ENCODE measurements at places on chromosomes 3 and 15.
A peak's percentile ranks its signal among the peaks of the same experiment; 100 is the strongest.

GRCh38 chr3:32226875-32227500 is 11.5 kb upstream of the CMTM8 start:
- DNase-seq, result no peak

DNA sequence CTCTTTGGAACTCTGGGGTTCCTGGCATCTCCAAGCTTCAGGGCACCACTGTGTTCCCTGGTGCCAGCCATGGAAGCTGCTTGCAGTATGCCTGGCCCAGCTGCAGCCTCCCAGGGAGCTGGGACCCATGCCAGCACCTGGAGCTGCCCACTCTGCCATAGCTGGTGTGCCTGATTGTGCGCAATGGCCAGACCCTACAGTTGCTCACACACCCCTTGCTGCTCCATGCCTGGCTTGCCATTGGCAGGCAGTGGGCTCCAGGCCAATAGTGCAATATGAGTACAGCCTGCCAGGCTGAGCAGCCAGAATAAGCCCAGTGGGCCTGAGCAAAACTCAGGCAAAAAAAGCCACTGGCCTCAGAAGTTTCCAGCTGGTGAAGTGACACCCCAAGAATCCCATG is 43.8 kb upstream of the LRRFIP2 start:
- DNase-seq, result no peak

GRCh38 chr15:67190813-67191212 is 63.6 kb downstream of the AAGAB start:
- DNase-seq, result no peak

DNA sequence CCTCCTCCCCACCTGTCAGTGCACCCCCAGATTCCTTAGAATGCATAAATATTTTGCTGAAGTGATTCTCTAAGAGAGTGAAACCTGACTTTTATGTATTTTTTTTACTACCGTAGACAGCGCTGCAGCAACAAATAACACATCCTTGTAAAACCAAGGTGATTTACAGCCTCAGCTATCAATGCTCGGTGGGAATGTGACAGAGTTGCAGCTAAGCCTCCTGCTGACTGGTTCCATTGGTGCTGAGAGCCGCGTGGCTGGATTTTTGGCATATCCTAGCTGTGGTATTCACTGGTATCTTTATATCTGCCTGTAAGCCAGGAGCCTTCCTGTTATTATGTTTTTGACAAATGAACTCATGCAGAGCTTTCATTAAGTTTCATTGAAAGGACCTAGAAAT is 11.0 kb downstream of the FGD5 start:
- DNase-seq, result no peak

DNA sequence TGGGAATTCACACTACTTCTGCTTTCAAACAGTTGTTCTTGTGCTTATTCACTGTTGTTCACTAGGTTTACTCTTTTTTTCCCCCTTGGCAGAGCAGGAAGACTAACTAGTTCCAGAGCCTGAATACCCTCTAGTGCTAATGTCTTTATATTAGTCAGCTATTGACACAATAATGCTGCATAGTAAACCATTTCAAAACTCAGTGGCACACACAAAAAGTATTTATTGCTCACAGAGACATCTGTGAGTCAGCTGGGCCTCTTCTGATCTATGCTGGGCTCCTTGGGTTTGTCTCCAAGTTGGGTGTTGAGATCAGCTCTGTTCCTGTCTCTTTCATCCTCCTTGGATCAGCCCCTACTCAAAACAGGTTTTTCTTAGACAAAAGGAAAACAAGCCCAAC is 51.1 kb downstream of the RSRC1 start:
- no peak for DNase-seq

- no peak for DNase-seq
Measured at GRCh38 chr3:72341920-72342319, 506.3 kb downstream of the SHQ1 start.

GRCh38 chr3:156563900-156564682 is 9.2 kb upstream of the SSR3 start:
- no peak for DNase-seq

DNA sequence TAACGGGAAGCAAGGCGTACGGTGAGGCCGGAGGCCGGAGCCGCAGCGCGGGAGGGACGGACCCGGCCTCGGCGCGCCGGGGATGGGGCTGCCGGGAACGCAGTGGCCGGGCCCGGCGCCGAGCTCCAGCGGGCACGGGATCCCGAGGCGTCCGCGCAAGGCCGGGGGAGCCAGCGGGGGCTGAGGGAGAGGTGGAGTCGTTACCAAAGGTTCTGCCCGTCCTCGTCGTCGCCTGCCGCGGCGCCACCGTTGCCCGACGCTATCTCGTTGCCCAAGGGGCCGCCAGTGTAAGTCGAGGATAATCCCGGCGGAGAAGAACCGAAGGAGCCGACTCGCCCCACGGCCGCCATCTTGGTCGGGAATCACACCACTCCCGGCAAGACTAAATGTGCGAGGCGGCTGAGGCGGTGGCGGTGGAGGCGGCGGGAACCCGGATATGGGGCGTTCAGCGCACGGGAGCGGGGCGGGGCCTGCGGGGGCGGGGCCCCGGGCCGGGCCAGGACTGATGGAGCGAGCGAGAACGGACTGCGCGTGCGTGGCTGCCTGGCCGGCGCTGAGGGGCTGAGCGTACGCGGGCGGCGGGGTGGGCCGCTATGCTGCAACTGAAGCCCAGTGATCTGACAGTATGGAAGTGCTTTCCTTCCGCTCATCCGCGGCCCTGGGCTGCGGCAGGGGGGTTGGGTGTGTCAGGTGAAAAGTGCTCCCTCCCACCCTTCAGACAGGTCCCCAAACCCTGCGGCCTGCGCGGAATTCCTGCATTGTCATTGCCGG is at the start of gene DYNC1LI1:
Gene DYNC1LI1, minus strand, starts transcription at position 438 of the 771 bp plus-strand sequence. Its CDS starts 88 bp downstream, at position 350.
- DNase-seq, result peak; percentile 93

GRCh38 chr3:47228088-47228487 is 54.5 kb downstream of the KIF9 start:
- no peak for DNase-seq

- no peak for DNase-seq
Measured at GRCh38 chr3:188183452-188183851, 29.5 kb downstream of the LPP start.

DNA sequence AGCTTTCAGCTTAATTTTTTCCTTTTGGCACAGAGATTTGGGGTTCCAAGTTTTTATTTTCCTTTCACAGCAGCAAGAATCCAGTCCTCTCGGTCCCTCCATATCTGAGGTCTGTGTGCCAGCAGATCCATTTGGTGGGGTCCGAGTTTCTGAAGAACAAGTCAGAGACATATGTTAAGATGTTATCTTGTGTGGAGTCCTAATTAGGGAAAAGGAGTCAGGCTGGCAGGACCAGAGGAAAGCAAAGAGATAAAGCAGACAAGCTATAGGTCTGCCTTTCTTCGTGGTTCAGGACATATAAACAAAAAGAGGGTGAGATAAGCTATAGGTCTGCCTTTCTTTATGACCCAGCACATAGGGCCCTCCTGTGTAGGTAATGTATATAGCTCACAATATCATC is 54.9 kb downstream of the TMED3 start:
- no peak for DNase-seq

DNA sequence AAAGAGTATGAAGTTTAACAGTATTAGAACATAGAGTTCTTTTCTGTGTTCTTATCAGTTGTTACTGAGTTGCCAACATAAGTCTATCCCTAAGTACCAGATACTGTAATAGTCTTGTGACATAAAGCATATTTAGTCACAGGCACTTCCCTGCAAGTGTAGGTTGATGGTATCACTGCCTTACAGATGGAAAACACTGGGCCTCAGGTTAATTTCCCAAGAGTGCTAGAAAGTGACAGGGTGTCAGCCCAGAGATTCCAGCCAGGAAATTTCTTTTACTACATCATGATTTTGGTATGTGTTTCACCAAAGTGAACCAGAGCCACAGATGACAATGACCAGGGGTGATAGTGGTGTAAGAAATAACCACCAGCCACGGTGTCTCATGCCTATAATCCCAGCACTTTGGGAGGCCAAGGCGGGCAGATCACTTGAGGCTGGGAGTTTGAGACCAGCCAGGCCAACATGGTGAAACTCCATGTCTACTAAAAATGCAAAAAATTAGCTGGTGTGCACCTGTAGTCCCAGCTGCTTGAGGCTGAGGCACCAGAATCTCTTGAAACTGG is 3.2 kb downstream of the EIF1B start:
- DNase-seq, result peak; percentile 58

DNA sequence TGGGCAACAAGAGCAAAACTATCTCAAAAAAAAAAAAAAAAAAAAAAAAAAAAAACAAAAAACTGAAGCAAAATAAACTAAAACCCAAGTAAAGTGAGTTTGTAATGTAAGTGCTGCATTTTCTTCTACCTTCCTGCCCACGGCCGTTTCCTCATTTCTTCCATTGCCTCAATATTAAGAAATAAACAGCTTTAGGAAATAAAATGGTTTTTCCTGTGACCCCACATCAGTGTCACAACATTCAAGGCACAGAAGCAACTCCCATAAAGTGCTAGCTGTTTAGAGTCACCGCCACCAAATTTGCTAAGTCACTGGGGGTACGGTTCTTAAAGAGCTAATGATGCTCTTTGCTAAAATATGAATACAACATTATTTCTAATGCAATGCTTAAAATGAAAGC is 3.3 kb downstream of the PKM start:
- DNase-seq, result no peak

- DNase-seq, result no peak
Measured at GRCh38 chr3:117486719-117487716, 777.4 kb downstream of the TUSC7 start.

GRCh38 chr3:150830094-150830681 is 67.2 kb upstream of the SIAH2 start:
- DNase-seq, result peak; percentile 32

- DNase-seq, result no peak
Measured at GRCh38 chr3:78244136-78244535, 1204.2 kb downstream of the ROBO2 start.

DNA sequence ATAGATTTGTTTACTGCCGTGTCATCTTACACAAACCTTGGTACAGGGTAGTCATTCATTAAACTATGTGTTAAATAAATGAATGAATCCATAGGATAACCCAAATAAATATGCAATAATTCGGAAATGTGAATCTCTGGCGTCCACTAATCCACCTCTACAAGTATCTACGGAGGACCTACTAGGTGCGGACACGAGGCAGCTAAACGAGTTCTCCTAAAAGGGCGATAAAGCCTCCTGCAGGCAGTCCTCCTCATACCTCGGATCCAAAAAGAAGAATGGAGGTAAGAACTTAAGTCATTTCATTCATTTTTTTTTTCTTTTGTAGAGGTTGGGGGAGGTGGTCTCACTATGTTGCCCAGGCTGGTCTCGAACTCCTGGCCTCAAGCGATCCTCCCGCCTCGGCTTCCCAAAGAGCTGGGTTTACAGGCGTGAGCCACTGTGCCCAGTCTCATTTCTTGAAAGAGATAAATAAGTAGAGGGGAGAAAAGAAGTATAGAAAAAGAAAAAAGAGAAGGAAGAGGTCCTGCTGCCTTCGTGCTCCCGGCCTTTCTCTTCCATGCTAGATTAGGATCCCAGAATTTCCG is 706 bp upstream of the RPL35A start:
- peak; percentile 17 for DNase-seq

GRCh38 chr15:83470887-83471286 is 23.7 kb downstream of the SH3GL3 start:
- no peak for DNase-seq

- no peak for DNase-seq
Measured at GRCh38 chr3:189908646-189909045, 212.1 kb downstream of the P3H2 start.

- DNase-seq, result no peak
Measured at GRCh38 chr3:17605032-17605431, 137.4 kb downstream of the TBC1D5 start.

DNA sequence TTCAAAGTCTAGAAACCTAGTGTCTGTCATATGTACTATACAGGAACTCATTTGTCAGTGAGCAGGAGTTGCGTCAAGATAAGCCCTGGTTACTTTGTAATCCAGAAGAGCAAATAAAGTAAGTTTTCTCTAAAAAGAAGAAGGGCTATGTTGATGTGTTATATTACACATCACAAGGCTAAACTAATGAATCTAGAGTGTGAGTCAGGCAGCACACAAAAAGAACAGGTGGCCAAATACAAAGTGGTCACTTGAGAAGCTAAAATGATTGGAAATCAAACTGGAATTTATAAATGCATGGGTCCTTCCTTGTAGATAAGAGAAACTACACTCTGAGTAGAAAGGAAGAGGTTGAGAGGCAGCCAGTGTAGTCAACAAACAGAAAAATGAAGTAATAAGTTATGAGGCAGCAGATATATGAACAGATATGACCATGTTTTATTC is 771.6 kb downstream of the DIPK2A start:
- DNase-seq, result no peak

GRCh38 chr15:47961401-47962090 is 159.2 kb upstream of the SLC24A5 start:
- no peak for DNase-seq

DNA sequence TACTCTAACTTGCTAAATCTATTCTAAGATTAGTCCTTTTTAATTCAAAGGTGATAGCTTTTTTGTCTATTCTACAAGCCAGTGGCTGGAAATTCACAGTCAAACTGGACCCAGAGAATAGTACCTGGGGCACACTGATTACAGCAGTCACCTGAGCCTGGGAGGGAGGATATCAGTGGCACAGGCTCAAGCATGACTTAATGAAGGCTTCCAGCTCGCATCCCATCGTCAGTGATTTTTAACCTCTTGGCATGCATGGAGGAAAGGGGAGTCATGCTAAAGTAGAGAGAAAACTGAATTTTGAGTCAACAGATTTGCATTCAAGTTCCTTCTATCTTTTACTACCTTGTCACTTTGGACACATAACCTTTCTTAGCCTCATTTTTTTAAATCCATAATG is 24.8 kb downstream of the GOLIM4 start:
- DNase-seq, result no peak

- no peak for DNase-seq
Measured at GRCh38 chr15:95557226-95558046, 773.1 kb upstream of the NR2F2 start.

GRCh38 chr3:5840056-5840455 is 652.5 kb downstream of the EDEM1 start:
- no peak for DNase-seq

DNA sequence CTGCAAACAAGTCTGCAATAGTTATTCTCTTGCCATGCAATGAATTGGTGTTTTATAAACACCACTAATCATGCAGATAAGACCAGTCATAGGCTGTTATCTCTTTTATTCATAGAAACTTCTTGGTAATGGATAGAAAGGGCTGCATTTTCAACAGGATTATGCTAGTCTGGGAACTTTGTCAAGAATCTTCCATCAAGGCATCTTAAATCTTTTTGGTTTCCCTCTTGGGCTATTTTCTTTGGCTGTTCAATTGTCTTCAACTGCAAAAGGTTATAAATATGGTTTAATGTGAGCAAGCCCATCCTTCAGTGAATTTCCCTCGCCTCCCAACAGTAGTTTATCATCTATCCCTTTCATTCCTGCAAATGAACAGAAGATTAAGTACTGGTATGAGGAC is 59.0 kb upstream of the MINAR1 start:
- DNase-seq, result no peak

- DNase-seq, result no peak
Measured at GRCh38 chr3:124526601-124527000, 203.7 kb upstream of the UMPS start.

- DNase-seq, result no peak
Measured at GRCh38 chr3:120355486-120355885, 6.3 kb upstream of the LRRC58 start.

DNA sequence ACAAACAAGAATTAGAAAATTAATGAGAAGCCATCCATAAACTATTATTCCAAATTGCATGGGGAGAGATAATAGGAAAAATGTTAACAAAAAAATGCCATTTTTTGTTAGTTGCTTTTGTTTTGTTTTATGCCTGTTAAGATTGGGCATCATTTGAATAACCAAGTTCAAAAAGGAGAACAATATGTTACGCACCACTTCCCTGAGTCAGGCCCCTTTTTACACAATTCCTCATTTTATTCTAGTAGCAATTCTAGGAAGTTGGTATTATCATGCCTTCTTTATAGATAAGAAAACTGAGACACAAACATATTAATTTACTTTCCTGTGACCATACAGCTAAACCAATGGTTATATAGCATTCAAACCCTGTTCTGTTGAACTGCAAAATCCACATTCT is 736.9 kb upstream of the CCDC54 start:
- DNase-seq, result no peak
